ENCODE measurements at places on chromosomes 4 and X. TPM values are rescaled to one million over a fixed set of nuclear protein-coding genes. Genes with fewer than 3 reads are reported as not detected.

DNA sequence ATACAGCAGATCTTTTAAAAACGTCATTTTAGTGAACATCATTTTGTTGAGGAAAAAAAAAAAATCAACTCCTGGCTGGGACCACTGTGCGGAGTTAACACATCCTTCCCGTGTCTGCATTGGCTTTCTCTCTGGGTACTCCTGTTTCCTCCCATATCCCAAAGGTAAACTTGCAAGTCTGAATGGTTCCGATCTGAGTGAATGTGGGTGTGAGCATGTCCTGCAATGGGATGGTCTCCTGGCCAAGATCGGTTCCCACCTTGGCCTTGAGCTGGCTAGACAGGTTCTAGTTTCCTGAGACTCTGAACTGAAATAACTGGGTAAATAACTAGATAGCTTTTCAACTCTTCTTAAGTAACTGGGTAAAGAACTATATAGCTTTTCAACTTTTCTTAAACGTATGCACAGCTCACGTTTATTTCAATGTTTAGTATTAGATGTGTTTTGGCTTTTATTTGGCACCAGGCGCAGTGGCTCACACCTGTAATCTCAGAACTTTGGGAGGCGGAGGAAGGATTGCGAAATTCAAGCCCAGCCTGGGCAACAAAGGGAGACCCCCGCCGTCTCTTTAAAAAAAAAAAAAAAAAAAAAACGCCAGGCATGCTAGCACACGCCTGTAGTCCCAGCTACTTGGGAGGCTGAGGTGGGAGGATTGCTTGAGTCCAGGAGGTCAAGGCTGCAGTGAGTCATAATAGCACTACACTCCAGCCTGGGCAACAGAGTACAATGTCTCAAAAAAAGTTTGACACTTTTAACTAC is 14.0 kb downstream of the RBMX start:
- no peak for DNase-seq

DNA sequence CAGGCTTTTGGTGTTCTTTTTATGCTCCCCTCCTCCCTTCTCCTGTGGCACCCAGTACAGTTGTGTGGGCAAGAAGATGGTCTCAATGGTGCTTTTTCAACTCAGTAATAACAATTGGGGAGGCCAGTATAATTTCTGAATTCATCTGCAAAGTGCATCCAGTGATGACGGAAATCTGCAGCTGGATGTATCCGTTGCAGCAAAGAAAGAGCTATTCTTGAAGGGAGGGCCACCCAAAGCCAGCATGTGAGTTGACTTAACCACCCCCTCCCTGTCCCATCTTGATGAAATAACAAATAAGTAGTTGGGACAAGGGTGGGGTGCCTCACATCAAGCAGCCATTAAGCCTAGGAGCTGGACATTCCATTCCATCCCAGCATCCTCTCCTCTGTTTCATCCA is 30.7 kb downstream of the TSC22D3 start:
- no peak for DNase-seq

DNA sequence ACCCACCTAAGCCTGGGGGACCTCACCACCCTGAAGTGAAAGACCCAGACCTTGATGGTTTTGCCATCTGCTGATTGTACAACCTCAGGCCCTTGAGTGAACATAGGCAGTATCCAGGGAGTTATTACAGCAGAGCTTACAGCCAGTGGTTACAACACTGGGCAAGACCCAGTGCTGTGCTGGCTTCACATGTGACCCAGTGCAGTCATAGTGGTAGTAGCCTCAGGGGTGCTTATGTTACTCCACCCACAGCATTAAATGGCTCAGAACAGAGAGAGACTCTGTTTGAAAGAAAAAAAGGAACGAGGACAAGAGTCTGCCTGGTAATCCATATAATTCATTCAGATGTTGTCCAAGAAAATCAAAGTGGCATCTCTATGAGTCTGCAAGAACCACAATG is 45.2 kb upstream of the DACH2 start:
- no peak for DNase-seq

GRCh38 chrX:67692246-67692645 is 148.4 kb downstream of the AR start:
- DNase-seq, result no peak

- DNase-seq, result peak; percentile 53
Observed at GRCh38 chrX:101655534-101655933, 4.1 kb downstream of the ARMCX2 start.

GRCh38 chr4:182496408-182496807 is 253.2 kb downstream of the TENM3 start:
- no peak for DNase-seq

DNA sequence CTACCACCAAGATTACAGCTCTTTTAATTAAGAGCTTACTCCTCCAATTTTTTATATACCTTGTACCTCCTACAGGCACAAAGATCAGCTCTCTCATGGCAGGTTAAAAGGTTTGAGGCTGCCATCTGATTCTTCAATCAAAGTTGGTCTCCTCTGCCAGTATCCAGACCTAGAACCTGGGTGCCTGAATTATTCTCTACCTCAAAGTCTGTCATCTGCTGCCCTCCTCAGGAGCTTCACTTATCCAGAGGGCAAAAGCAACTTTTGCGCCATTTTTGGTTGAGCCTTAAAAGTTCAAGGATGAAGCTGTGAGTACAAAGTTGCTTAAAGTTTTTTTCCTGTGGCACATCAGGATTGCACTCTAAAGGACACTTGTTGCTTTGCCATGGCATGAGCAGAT is 343.7 kb upstream of the PPP1R2C start:
- no peak for DNase-seq

DNA sequence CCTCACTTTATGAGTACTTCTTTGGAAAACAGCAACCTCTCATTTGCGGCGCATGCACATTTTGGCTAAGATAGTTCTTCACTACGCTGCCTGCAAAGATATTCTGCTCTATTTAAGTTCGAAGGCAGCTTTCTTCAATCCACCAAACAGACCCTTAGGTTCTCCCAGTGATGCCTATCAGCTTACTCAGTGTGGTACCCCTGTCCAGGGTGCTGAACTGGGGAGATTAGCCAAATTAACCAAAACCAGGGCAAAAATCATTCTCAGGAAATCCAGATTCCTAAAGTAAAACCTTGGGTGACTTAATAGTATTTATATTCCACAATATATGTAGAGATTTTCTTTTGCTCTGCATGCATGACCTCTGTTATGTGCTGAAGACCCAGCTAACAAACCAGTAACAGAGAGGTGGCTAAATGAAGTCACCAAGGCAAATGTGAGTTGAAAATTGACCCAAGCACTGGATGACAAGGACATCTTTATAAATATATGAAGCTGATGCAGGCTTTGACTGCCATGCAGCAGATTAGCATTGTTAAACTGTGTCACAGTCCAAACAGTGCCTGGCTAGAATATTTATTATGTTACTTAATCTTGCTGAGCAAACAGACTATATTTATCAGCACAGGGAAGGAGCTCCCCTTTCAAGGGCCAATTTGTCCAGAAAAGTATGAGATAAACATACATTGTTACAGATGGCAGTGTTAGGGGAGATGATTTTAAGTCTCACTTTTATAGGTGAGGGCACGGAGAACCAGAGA is 418.2 kb downstream of the STIM2 start:
- DNase-seq, result no peak

DNA sequence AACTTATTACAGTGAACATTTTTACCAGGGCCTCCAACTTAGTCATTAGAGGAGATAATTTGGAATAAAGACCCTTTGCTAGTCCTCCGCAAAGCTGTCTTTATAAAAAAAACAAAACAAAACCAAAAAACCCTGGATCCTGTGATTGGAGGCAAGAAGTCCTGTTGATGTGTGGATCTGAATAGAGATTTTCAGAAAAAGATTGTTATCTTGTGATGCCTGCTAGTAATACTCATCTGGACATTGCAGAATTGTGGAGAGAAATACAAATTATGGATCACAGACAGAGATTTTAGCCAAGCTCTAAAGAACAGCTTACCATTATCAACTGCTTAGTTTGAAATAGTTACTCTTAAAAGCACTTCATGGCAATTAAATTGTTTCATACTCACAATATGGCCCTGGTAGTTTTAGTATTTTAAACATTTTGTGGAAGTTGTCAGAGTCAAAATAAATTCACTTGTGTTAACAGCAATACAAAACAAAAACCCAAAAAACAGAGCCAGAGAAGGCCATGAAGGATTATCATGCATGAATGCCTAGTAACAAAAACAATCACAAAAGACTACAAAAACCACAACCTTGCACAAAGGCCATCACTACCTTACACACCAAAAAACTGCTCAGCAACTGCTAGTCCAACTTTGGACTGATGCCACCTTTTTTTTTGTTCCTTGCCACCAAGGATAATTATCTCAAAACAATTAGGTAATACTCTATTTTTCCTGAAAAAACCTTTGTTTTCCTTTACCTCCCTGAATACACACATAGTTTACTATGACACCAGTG is 514.5 kb upstream of the SLIT2 start:
- DNase-seq, result no peak

- no peak for DNase-seq
Observed at GRCh38 chr4:132124624-132124974, 1024.5 kb upstream of the PCDH10 start.

GRCh38 chrX:34654696-34655490 is 2.2 kb downstream of the TMEM47 start:
- DNase-seq, result no peak

DNA sequence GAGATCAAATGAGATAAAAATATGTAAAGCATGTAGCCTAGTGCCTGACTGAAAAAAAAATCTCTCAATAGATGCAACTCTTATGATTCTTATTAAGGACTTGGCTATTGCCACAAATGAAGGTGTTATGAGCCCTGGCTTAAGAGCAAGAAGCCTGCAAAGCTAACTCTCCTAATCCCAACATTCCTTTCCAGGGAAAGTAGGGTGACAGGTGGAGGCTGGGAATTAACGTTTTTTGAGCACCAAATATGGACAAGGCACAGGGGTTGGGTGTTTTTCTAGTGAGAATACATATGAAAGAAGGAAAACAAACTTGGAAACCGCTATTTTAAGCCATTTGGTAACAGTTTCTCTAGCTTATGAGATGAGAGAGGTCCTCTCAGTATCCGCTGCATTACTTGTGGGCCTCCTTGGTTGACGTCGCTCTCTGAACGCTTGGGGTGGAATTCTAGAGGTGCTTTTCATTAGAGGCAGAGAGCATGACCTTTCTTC is 2.4 kb downstream of the RHOH start:
- no peak for DNase-seq

- DNase-seq, result no peak
Observed at GRCh38 chr4:81675791-81676393, 204.2 kb upstream of the RASGEF1B start.

DNA sequence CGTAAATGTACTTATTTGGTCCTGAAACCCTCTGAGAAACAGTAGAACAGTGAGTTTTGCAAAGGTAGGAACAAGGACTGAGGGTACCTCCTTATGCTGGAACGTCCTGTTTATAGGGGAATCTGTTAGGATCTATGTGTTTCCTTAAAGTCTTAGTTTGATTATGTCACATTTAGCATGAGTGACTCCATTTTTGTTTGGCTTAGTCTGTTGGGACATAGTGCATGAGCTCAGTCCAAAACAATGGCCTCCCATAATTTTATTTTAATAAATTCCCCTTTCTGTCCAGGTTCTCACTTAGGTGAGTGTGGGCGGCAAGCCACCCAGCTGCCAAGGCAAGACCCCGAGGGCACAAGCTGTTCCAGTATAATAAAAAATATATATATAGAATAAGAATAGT is 27.7 kb downstream of the HTT-AS start:
- no peak for DNase-seq

DNA sequence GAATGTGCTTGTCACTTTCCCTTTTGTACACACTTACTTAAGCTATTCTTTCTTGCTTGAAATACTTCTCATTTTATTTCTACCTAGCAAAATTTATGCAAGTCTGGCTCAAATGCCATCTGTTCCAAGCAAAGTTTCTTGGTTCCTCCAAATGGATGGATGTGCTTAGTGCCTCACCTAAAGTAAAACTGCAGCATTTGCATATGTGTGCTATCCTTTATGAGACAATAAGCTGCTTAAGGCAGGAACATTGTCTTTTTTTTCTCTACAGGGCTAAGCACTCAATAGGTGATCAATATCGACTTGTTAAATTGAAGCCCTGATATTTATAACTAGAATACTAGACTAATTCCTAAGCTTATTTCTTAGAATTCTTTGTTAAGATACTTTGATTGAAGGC is 136.8 kb downstream of the CYLC1 start:
- no peak for DNase-seq

- DNase-seq, result peak; percentile 62
Observed at GRCh38 chr4:83010111-83010521, 507 bp downstream of the LIN54 start.

DNA sequence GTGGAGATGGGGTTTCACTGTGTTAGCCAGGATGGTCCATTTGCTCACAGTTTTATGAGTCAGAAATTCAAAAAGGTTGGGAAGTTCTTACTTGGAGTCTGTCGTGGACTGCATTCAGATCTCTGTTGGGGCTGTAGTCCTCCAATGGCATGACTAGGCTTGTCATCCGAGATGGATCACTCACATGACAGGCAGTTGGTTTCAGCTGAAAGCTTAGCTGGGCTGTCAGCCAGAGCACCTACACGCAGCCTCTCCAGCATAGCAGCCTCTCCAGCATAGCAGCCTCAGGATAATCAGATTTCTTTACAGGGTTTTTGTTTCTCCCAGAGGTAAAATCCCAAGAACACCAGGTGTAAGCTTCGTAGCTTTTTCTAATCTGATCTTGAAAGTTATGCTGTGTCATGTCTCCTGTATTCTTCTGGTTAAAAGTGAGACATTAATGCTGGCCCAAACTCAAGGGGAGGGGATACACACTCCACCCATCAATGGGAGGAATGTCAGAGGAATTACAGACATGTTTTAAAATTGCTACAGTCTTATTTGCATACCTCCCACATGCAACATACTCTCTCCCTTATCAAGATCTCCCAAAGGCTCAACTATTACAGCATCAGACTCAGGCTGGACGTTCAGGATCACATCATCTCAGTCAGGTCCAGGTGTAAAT is 31.6 kb upstream of the SOD3 start:
- no peak for DNase-seq

C4orf50 gene
- not detected for total RNA-seq

ASB11 gene
- not detected for total RNA-seq

ASB9 gene
- total RNA-seq, result not detected

GASK1B gene
- total RNA-seq, result 35.4 TPM

SORCS2 gene
- 11.5 TPM for total RNA-seq

GAGE12J gene
- not detected for total RNA-seq

ARHGAP6 gene
- total RNA-seq, result 5.0 TPM

BEND4 gene
- not detected for total RNA-seq

RNF212 gene
- total RNA-seq, result 7.1 TPM

SYP gene
- 0.29 TPM for total RNA-seq

MEPE gene
- total RNA-seq, result not detected
